Right ventricle myocardium inferior (tissue), 1 donor: ENCODE measurements at places on chromosomes 7 and 10.

- DNase-seq: no peak
Observed at GRCh38 chr7:149075286-149075685, 15.2 kb downstream of the ZNF786 start.

- no peak for DNase-seq
Observed at GRCh38 chr7:76325092-76325491, 22.6 kb downstream of the HSPB1 start.

DNA sequence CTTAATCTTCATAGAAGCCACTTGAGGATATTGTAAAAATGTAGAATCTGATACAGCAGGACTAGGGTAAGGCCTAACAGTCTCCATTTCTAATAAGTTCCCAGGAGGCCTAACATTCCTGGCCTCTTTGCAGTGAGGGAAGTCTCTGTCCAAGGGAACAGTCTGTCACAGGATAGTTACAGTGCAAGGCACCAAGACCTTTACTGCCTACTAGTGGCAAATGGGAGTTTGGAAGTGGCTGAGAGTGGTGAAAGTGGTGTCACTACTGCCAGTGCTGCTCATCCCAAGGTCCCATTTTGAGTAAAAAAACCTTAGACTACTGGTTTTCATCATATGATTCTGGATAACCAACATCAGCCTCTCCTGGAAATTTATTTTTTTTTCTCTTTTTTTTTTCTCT is 619.5 kb upstream of the SEMA3D start:
- no peak for DNase-seq

GRCh38 chr10:71998840-71999194 is 34.6 kb downstream of the CHST3 start:
- DNase-seq: peak; percentile 79

DNA sequence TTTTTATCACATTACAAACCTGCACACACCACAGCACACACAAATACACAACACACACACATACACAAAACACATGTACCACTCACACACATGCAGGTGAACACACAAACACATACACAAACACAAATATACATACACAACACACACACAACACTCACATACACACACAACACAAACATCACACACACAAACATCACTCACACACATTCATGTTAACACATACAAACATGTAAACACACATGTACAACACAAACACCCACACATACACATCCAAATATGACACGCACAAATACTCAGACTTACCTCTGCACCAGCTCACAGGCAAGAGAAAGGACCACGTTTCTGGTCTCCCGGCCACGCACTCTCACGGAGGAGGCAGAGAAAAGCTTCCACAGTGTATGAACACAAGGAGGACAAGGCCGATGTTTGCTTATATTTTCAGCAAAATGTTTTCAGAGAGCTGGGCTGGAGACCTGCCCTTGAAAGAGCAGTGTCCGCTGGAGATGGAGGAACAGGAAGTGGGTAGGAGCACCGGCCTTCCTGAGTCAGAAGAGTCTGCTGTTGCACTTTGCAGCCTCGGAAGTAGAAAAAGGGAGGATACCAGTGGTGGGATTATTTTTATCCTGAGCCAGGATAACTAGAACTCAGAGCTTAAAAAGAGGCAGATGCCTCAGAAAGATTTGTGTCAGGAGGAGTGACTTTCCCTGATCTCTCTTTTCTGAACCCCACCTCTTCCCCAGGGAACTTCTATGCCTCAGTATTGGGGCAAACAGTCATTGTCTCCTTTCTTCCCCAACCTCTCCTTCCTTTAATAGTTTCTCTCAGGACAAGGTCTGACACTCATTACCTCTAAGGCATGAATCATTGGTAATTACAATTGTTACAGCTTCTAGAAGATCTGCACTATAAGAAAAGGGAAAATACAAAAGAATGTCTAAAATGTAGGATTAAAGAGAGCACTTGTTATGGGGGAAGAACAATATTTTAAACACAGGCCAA is at the start of gene GIMAP6:
Gene GIMAP6 (minus strand): TSS at position 520 of the 999 bp plus-strand sequence. CDS start 2,243 bp downstream, outside the sequence.
- peak; percentile 75 for DNase-seq

DNA sequence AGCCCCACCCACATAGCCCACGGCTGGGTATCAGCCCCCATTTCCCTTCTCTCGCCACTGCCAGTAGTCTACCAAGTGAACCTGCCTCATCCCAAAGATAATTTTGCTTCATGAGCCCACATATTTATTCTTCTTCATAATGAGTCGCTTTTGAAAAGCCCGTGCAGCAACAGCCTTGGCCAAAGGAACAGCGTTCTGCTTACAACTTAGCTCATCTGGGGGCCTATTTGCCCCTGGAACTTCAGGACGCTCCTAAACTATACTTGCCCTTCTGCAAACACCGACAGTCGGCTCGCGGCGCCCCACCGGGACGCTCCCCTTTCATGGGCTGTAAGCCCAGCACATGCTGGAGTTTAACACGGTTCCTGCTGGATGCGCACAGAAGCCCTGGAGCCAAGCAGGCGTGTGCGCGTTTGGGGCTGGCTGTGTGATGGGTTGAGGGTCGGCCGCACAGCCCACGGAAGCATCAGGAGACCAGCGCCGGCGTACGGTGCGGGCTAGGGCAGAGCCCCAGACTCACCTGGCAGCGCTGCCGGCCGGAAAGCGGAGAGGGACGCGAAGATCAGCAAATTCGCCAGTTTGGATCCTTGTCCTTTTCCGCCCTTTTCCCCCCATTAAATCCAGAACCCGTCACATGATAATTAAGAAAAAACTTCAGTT is 370 bp downstream of the TMEM60 start:
- no peak for DNase-seq

GRCh38 chr10:49166484-49167400 is 21.4 kb downstream of the TMEM273 start:
- no peak for DNase-seq

- DNase-seq: no peak
Observed at GRCh38 chr7:99011341-99011705, 132.6 kb downstream of the SMURF1 start.

- no peak for DNase-seq
Observed at GRCh38 chr7:105270117-105270516, 118.6 kb downstream of the SRPK2 start.

DNA sequence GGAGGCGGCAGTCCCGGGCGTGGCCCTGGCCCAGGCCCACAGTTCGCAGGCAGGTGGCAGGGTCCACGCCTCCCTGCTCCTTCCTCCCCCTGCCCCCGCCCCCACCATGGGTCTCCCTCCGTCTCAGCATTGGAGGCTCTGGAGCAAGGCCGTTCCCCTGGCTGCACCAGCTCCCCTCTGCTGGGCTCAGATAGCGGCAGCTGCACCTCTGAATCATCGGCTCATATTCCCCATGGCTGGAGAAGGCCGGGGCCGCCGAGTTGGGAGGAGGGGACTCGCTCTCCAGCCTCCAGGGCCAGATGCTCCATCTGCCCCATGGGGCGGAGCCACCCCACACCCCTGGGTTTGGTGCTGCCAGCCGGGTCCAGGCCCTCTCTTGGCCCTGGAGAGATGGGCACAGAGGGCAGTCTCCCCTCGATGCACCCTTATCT is 145.0 kb downstream of the ELFN1 start:
- no peak for DNase-seq

DNA sequence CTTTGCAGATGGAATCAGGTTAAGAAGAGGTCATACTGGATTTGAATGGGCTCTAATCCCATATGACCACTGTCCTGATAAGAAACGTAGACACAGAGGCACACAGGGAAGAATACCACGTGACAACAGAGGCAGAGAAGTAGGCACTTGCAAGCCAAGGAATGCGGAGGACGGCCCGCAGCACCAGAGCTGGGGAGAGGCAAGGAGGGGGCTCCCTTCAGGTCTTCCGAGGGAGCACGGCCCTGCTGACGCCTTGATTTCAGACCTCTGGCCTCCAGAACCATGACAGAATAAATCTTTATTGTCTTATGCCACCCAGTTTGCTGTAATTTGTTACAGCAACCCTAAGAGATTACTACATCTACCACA is 44.7 kb upstream of the TMEM213 start:
- DNase-seq: no peak

- peak; percentile 78 for DNase-seq
Observed at GRCh38 chr10:86400705-86401587, 34.4 kb upstream of the GRID1 start.

DNA sequence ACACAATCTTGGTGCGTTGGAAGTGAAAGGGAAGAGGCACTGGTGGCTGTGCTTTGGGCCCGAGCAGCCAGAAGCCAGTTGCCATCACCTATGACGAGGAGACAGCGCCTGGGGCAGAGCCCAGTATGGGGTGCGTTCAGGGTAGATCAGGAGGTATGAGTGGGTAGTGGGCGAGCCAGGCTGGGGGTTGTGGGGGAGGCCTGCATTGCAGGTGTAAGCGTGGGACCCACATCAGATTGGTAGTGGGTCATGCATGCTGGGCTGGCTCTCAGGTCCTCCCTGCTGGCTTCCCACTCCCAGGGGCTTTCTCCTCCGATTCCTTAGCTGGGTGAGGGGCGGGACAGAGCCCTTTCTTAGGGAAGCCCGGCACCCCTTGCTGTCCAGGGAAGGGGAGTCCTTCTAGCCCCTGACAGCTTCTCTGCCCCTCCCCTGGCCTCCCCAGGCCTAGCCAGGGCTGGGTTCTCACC is 445 bp upstream of the PVRIG start:
- DNase-seq: no peak

GRCh38 chr10:127041552-127041951 is 136.3 kb downstream of the DOCK1 start:
- DNase-seq: no peak

- no peak for DNase-seq
Observed at GRCh38 chr10:70280099-70280498, 3.7 kb downstream of the NPFFR1 start.

DNA sequence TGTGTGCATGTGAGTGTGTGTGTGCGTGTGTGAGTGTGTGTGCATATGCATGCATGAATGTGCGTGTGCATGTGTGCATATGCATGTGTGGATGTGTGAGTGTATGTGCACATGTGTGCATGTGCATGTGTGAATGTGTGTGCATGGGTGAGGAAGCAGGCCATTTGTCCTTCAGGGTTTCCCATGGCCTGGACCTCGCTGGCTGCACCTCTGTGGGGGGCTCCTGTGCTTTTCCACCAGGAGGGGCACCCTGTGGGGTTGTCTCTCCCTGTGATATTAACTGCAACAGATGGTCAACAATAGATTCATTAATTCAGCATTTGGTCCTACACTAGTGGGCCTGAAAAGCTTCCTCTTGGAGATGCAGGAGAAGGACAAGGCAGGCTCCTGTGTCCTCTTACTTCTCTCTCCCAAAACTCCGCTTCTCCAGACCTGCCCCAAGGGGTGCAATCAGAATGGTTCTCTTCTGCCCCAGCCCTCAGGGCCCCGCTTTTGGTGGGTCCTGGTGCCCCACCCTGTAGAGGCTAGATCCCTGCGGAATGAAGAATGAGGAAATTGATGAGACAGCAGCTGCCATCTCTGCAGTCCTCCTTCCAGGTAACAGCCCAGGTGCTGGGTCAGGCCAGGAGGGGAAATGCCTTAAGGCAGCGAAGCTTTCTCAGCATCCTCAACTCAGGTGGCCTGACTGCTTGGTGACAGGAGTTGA is 41.5 kb upstream of the NUB1 start:
- no peak for DNase-seq

DNA sequence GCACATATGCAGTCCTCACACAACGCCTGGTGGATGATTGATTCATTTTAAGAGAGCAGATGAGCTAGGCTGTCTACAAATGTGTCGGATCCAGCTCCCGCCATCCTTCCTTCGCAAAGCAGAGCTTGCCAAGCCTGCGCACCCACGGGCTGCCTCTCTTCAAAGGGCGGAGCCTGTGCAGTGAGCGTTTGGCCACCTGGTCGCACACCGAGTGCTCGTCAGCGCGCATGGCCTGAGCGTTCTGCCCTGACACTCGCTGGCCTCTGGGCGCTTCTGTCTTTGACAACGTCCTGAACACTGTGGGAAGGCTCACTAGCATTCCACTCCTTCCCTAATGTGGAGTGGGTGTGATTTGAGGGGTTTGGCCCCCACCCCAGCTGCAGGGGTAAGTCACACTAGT is 47.1 kb upstream of the TMEM72 start:
- no peak for DNase-seq

DNA sequence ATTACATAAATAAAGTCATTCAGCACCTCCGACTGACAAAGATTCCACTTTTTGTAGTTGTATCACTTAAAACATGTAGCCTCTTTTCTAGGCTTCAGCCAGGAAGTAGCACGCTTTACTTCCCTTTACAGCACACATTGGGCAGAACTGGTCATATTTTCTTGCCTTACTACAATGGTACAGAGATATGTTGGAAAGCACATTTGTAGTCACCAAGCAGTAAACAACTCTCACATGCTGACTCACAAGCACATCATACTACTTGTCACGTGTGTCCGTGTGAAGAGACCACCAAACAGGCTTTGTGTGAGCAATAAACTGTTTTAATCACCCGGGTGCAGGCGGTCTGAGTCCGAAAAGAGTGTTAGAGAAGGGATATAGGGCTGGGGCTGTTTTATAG is 1071.8 kb downstream of the DNAJB9 start:
- no peak for DNase-seq

GRCh38 chr7:151570366-151570915 is 50.7 kb upstream of the RHEB start:
- no peak for DNase-seq

- no peak for DNase-seq
Observed at GRCh38 chr10:99975942-99976809, 33.6 kb downstream of the DNMBP start.

- DNase-seq: no peak
Observed at GRCh38 chr10:58557714-58558113, 45.0 kb downstream of the BICC1 start.

GRCh38 chr7:114182837-114183236 is 231.8 kb upstream of the FOXP2 start:
- no peak for DNase-seq

DNA sequence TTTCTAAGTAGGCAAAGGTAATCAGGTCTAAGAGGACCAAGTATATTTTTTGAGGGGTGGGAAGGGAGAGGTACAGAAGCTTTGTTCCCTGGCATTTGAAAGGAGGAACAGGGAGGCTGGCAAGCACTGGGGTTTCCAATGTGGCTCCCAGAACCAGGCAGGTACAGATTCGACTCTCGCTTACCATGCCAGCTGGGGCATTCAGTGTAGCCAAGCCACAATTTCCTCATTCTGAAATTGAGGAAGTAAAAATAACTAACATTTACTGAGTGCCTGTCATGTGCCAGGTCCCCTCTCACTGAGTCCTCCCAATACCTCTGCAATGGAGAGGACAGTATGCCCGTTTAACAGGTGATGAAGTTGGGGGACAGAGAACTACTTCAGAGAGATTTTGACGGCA is 45.9 kb upstream of the BET1 start:
- DNase-seq: no peak
